Stimulated activated CD8-positive, alpha-beta memory T cell treated with anti-CD3 and anti-CD28 coated beads, Interleukin-7, amount 100 ng/mL, for 24 hours (primary cell): ENCODE measurements at places on chromosomes 6 and 20.
A peak's percentile ranks its signal among the peaks of the same experiment; 100 is the strongest.

DNA sequence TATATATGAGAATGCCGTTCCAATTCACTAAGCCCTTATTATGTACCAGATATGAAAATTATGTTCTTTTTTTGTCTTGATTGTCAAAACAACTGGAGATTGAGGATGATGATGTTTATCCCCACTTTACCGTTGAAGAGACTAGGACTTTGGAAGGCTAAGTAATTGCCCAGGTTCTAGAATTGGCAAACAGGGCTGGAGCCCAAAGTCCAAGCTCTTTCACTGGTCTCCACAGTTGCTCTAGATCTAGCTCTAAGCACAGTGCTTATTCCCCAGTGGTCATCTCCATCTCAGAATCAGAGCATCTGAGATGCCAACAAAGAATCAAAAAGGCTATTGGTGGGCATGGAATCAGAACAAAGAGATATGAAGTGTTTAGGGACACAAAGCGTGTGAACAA, 215.3 kb upstream of the FOXA2 start:
- no peak for DNase-seq

- DNase-seq, result no peak
Measured at GRCh38 chr20:6152777-6153176, 29.9 kb upstream of the FERMT1 start.

- DNase-seq, result no peak
Measured at GRCh38 chr6:42748203-42748898, 2.4 kb upstream of the TBCC start.

DNA sequence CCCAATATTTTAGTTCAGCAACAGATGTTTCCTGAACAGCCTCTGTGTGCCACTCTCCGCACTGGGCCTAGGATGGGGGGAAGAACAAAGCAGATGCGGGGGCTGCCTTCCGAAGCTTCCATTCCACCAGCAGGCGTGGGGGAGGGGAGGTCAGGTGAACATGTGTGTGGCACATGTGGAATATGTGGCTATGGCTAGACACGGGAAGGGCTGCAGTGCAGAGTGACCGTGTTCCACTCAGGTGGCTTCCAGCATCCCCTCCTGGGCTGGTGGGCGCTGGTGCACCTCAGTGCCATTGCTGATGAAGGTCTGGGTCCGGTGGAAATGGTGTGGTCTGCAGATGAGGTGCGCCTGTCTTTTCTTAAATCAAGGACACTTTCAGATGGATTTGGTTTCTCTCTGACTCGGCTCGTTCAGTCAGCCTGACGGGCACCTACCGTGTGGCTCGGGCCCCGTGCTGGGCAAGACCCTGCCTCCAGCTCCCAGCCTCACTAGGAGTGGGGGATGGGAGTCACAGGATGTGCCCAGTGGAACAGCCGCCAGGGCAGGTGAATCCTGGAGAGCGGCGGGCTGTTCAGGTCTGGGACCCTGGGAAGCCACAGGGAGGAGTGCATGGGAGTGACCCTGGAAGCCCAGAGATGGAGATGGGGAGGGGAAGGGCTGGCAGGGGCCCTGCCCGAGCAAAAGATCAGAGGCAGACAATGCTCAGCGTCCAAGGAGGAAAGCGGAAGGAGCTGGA, 111.0 kb downstream of the SYCP2 start:
- no peak for DNase-seq

DNA sequence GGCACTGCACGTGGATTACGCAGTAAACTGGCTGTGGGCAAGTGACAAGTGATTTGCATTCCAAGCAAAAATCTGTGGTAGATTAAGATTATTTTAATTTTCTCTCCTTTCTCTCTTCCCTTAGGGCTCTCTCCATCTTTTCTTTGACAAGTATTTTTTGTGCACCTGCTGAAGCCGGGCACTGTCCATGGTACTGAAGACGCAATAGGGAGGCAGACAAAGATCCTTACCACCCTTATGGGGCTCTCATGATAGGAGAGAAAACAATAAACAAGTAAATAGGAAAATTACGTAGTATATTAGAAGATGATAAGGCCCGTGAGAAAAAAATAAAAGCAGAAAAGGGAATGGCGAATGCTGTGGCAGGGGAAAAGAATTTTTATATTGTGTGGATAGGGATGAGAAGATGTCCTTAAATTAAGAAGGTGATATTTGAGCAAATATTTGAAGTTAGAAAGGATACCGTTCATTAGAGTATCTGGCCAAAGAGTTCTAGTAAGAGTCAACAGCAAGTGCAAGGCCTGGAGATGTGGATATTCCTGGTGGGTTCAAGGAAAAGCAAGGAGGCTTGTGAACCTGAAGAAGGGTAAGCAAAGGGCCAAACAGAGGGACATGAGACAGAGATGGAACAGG, 146.0 kb downstream of the LAMP5 start:
- no peak for DNase-seq

DNA sequence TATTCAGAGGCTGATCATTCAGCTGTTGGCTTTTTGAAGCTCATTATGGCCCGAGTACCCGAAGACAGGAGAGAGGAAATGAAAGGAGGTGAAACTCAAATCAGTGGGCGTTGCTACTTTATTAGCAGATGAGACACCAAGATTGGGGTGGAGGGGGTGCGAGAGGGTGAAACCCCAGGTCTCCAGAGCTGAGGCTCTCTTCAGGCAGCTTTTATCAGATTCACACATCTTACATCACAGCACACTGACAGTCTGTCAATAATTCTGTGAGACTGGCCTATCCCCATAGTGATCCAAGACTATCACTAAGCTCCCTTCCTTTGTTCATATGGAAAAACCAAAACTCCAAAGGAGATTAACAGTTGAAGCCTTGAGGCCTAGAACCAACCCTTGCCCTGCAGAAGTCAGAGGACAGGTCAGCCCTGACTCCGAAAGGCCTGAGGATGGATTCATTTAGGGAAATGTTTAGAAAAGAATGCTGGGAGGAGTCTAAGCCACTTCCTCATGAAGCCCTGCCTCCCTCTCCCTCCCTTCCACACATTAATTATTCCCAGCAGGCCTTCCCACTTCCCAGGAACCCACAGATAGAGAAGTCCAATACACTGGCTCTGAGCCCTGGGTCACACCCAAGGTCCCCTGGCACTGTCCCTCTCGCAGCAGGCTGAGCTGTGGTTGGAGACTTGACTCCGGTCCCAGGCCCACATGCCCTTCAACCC, 23.2 kb downstream of the TRERF1 start:
- no peak for DNase-seq

DNA sequence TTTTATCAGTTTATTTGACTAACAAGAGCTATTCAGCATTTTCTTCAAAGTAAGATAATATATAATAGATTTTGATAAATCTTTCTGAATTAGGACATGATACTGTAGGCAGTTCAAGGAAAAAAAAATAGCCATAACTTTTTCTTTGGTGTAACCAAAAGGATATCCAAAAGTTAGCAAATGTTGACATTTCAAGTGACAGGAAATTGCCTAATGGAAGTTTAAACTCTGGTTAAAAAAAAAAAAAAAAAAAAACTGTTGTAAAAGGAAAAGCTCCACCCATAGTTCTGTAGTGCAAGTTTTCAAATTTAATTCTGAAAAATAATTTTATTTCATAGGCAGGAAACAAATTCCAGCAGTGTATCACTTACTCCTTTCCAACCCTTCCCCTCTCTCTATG, 18.8 kb downstream of the HEBP2 start:
- no peak for DNase-seq

DNA sequence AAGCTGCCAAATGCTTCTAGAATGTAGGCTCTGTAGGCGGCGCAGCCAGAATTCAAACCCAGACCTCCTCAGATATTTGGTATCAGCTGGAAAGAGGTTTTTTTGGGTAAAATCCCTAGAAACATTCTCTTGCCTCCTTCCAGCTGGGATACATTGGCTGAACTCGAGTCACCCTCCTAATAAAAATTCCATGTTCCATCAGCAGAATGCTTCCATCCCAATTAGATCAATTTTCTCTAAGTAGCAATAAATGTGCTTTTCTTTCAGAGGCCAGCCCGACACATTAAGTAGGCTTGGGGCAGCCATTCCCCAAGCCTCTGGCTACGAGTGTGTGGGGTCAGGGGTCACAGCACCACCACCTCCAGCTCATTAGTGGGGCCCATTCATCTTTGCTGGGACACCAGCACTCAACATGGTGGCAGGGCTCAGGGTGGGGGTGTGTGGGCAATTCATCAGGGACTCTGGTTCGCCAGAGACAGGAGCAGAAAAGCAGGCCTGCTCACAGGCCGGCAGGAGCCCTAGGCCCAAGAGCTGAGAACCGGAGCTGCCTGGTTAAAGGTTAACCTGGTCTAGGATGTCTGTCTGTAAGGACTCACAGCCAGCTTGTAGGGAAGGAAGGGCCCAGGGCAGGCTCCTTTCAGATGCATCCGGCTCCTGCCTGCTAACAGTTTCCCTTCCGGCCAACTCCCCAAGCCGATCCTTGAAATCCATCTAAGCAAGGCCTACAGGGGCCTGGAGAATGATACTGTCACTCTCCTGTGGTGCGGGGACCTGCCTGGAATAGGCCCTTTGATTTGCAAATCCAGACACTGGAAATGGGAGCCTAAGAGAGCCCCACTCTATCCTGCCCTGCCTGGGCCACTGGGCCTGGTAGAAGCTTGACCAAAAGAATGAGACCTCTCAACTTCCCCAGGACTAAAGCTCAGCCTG, 159.1 kb upstream of the TOP1 start:
- DNase-seq, result no peak

- DNase-seq, result no peak
Measured at GRCh38 chr6:133184798-133185372, 56.3 kb upstream of the EYA4 start.

GRCh38 chr6:112338166-112338709, 8.9 kb upstream of the RFPL4B start:
- no peak for DNase-seq

GRCh38 chr20:34210271-34210670, 31.0 kb upstream of the ASIP start:
- DNase-seq, result no peak

GRCh38 chr6:89160331-89161092, 14.7 kb downstream of the PM20D2 start:
- no peak for DNase-seq

- DNase-seq, result no peak
Measured at GRCh38 chr20:50695135-50695872, 4.0 kb upstream of the RIPOR3 start.

- DNase-seq, result no peak
Measured at GRCh38 chr6:56399672-56400263, 152.4 kb upstream of the COL21A1 start.

GRCh38 chr20:1790386-1790785, 104.8 kb upstream of the SIRPA start:
- DNase-seq, result no peak

DNA sequence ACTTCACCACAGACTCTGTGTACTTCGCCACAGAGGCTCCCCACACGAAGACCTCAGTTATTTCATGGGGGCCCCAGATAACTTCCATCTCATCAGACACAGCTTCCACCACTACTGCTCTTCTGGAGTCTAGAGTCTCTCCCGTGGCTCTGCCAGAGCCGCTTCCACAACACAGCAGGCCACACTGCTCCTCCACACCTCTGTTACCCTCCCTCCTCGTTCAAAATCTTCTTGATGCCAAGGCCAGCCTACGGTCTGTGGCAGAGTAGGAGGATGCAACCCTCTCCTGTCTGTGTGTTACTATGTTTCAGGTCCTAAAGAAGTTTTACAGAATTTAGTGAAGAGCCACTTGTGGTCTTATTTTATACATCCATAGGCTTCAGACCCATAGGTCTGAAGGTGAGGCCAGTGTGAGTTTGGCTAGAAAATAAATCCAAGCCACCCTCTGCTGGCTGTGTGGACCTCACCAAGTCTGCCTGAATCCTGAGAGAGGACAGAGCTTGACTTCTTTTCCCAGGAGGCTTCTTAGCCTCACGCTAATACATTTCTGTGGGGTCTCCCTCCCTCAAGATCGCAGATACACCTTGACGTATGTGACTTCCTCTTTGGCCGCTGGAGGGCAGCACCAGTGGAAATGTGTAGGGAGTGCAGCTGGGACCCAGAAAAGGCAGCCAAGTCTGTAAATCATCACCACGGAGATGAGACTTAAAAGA, 197.7 kb downstream of the FAXC start:
- DNase-seq, result peak; percentile 3

GRCh38 chr6:66094615-66095014, 387.6 kb upstream of the EYS start:
- DNase-seq, result no peak

DNA sequence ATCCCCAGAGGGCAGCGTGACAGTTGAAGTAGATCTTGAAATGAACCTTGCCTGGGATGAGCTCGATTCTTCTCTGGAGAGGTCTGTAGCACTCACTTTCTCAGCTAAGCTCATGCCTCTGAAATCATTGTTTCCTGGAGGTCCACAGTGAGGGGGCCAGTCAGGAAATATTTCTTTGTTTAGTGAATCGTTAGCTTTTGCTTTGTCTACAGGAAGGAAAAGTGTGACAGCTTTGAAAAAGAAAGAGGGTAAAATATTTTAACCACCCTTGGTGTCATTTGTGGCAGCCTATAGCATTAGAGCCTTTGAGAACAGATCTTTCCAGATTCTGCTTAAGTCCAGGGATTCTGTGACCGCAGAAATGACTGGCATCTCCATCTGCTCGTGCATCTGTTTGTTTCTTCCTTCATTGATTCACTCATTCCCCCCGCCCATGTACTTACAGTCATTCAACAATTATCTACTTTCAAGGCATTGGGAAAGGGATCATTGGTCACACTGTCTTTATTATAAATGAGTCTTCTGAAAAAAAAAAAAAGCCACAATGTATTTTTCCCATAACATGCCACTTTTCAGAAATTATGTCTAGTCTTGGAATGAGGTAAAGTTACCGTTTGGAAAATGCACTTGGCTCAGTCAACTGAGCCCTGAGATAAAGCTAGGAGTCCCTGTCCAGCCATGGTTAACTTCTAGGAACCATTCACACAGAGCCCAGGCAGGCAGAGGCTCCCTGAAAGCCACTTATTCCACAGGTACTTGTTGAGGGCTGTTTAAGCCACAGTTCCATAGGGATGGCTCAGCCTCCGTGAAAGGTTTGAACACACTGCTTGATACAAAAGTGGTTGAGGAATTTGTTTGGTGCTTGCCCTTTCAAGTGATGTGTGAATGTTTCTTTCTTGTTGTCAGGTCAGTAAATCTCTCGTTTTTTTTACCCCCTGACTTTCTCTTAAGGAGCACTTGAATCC, 86.0 kb downstream of the TIAM2 start:
- DNase-seq, result no peak

DNA sequence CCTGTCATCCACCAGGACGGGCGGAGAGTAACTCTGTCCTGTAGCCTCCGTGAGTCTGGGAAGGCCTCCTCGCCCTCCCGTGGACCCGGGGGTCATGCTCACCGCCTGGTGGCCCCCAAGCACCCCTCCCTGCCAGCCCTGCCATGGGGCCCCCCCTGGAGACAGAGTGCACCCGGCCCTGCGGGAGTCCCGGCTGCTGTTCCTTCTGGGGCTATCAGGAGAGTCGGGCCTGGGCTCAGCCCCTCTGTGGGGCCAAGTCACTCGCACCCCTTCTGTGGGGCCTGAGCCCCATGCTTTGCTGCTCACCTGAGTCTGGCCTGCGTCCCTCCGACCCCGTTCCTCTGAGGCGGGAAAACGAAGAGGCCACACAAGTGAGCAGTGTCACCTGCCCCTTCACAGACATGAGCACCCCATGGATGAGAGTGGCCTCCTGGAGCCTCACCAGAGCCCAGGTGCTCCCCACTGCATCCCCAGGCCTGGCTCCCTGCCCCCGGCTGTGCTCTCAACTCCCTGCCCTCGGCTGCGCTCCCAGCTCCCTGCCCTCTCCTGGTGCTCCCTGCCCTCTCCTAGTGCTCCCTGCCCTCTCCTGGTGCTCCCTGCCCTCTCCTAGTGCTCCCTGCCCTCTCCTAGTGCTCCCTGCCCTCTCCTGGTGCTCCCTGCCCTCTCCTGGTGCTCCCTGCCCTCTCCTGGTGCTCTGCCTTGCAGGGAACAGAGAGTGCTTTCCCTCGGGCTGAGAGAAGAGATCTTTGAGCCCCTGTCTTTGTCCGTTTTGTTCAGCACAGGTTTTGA, 4.6 kb upstream of the CHRNA4 start:
- no peak for DNase-seq
